ENCODE measurements at places on chromosomes 3 and 15.

DNA sequence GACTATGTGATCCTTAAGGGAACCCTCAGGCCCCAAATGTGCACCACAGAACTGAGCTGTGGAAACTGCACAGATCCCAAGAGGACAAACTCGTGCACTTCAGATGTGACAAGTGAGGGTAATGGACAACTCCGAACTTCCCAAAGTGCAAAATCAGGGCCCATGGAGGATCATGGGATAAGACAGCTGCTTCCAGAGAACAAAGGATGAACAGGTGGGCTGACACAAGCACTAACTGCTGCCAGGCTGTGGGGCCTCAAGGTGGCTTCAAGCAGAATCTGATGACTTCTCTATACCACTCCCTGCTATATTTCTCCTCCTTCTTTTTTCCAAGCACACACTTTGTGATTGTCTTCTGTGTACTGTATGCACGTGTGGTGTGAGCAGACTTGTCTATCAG, 5.4 kb downstream of the TARS3 start:
- no peak for DNase-seq

DNA sequence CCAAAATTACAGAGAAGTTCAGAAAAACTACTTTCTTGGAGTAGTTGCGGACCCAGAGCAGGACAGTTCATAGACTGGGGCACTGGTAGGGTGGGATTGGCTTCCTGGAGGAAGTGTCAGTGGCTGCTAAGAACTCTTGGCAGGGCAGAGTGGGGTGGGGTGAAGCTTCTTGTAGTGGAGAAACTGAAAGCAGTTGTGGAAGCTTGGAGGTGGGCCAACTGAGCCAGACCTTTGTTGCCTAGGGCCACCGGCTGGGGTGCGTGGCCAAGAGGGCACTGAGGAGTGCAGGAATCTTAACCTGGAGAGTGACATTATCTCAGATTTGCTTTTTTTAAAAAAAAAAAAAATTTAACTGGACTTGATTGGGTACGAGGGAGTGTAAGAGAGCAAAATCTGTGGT, 3.1 kb downstream of the KAT2B start:
- DNase-seq = peak; percentile 83

DNA sequence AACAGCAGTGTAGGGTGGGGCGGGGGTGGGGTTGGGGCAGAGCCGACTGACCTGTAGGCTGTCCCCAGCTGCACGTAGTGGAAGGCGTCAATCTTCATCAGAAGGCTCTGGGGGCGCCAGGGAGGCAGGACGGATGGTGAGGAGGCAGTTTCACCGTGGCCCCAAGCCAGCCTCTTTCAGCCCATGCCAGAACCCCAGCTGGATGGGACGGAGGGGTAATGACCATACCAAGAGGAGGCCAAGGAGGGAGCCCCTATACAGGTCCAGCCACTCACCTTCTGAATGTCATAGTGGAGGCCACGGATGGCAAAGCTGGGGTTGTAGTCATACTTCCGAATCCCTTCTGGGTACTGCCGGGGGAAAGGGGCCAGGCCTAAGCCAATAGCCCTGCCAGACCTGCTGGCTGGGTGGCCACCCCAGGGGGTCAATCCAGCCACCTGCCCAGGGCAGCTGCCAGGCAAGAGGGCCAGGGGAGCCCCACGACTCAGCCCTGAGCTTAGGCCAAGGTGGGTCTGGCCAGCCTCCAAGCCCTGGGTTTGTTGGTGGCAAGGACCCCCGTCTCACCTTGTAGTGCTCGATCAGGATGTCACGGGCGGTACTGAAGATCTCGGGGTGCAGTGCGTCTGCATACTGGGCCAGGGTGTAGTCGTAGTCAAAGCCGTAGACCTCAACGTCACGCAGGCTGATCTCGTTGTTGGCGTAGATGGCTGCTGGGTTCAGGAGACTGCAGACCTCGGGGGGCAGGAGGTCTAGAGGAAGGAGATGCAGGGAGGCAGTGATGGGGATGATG, 4.9 kb downstream of the NT5DC2 start:
- DNase-seq = no peak

GRCh38 chr15:101709466-101709865, 14.8 kb downstream of the TARS3 start:
- DNase-seq = peak; percentile 65

- no peak for DNase-seq
Measured at GRCh38 chr3:190371152-190371551, 16.8 kb upstream of the CLDN16 start.

All from Ammon's horn (tissue), 1 donor.